ENCODE measurements at places on chromosomes 4 and X.

- DNase-seq, result no peak
Observed at GRCh38 chrX:47483306-47484268, 565 bp upstream of the ZNF41 start.

- no peak for DNase-seq
Observed at GRCh38 chr4:182188622-182189021, 54.6 kb upstream of the TENM3 start.

DNA sequence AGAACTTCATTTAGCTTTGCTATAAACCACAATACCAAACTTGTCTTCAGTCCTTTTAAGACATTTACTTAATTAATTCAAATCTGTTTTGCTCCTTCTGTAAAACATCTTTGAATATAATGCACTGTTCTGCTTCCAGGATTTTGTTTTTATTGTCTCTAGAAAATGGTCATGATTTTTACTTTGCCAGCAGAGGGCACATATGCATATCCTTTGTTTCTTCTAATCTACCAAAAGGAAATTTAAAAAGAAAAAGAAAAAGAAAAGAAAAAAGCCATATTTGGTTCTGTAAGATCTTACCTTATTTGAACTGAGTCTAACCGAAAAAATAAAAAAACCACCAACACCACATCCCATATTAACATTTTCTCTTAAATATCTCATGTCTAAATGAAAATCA lies 101.9 kb upstream of the CCSER1 start:
- DNase-seq, result no peak

DNA sequence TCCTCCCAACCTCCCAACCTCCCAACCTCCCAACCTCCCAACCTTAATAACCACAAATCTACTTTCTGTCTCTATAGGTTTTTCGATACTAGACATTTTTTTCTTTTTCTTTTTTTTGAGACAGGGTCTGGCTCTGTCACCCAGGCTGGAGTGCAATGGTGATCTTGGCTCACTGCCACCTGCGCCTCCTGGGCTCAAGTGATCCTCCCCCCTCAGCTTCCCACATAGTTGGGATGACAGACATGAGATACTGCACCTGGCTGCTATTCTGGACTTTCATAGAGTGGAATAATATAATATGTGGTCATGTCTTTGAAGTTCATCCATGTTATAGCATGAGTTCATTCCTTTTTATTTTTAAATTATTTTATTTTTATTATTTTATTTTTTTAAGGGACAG lies 39.5 kb upstream of the ZFX start:
- no peak for DNase-seq

GRCh38 chr4:158003212-158003611 lies 169.6 kb downstream of the GASK1B start:
- DNase-seq, result no peak

- no peak for DNase-seq
Observed at GRCh38 chrX:23633834-23634580, 33.3 kb upstream of the PRDX4 start.

GRCh38 chrX:132216806-132217202 lies 2.4 kb downstream of the RAP2C start:
- no peak for DNase-seq
